Activated CD4-positive, alpha-beta T cell treated with anti-CD3 and anti-CD28 coated beads, Interleukin-2, amount 50 U/mL, for 16 hours (primary cell): ENCODE measurements at places on chromosomes 6 and 20.

DNA sequence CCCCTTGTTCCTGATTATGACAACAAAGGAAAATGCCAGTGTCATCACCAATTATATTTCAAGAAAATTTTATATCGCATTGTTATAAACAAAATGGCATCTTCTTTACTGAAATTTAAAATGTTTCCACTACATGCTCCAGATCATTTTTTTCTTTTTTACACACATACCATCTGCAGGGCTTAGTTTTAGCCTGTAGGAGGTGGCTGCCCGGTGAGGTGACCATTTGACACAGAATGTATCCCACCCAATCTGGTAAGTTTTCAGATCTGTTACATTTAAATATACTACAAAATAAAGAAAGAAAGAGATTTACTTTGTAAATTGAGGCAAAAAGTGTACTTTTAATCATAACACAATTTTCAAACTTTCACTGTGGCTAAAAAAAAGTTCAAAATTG, 81.8 kb downstream of the COL12A1 start:
- no peak for DNase-seq

DNA sequence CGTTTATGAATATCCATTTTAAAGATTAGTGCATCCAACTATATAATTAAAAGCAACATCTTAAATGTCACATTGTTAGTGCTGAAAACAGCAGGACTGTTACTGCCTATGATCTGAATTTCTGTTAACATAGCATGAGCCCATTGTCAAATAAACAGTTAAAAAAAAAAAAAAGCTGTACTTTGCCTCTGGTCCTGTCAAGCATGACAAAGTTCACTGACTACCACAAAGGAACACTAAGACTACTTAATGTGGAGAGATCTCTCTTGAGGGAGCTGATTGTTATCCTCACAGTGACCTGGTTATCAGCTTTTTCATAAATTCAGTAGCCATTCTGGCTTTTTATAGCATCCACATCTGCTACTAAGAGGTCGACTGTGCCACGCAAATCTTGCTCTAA, 228.1 kb downstream of the TMEM200A start:
- no peak for DNase-seq

DNA sequence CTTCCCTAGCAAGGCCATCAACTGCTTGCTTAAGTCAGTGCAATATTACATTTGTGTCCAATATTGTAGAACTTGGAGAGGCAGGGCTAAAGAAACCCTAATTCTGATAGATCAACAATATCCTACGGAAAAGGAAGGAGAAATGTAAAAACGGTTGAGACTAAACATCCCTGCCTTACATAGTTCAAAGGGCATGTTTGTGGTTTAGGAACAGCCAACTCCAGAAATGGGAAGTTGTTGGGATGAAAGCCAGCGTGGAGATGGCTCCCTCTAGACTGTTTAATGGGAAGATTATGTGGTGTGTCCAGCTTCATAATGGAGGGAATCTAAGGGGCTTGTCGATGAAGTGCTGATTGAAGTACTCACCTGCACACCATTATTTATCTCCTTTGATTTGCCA, 145.3 kb upstream of the TENT5A start:
- no peak for DNase-seq

- peak; percentile 27 for DNase-seq
Observed at GRCh38 chr6:150006961-150007464, 18.3 kb downstream of the RAET1L start.

GRCh38 chr6:157952861-157953351, 28.8 kb upstream of the SYNJ2 start:
- no peak for DNase-seq

DNA sequence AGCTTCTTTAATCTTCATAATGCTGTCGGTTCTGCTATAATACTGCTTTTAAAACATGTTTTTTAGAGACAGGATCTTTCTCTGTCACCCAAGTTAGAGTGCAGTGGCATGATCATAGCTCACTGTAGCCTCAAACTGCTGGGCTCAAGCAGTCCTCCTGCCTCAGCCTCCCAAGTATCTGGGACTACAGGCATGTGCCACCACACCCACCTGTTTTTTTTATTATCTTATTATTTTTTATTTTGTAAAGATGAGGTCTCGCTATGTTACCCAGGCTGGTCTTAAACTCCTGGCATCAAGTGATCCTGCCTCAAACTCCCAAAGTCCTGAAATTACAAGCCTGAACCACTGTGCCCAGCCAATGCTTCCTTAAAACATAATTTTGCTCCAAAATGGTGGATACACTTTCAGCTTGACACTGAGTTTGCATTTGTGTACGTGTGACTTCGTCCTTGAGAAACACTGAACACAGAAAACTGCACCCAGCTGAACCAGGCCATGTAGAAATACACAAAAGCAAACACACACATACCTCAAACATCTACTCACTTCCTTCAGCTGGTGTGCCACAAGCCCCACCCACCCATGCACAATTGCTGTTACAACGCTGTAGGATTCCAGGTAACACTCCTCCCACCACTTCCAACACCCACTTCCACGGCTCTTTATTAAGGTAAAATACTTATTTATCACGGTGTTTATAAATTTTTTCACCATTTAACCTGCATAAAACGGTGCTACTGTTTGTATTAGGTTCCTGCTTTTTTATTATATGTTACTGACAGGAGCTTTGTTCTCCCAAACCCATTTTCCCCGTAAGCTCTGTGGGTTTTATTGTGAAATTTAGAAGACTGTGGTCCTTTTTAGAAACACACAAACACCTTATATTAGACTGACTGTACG, 109.1 kb downstream of the TSHZ2 start:
- peak; percentile 27 for DNase-seq
